ENCODE measurements at places on chromosomes 1 and 21.
A peak's percentile ranks its signal among the peaks of the same experiment; 100 is the strongest.

- peak; percentile 12 for DNase-seq
Observed at GRCh38 chr1:5119366-5120234, 465.2 kb downstream of the AJAP1 start.

DNA sequence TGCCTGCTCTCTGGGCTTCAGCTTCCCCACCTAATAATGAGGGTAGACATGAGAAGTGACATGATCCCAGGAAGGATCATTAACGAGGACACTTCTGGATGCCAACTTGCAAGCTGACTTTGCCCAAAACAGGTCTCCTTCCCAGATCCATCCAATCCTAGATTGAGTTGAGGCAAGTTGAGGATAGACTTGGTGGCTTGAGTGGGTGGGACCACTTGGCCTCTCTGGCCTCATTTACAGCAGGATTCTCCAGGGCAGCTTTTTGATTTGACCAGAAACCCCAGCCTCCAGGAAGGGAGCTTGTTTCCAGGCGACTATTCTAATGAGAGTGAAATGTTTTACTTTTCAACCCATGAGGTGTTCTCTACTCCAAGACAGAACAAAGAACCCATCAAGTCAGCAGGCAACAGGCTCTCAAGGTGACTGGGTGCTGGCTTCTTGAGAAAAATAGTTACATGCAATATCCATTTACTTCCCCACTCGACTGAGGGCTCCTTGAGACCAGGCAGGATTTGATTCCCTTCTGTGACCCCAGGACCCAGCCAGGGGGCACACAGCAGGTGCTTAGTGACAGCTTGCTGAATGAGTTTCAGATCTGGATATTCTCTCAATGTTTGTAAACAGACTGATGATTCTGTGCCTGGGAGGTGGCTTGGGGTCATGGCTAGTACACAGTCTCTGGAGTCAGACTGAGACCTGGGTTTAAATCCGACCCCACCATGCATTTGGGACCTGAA, 128.2 kb downstream of the DMRTB1 start:
- no peak for DNase-seq

DNA sequence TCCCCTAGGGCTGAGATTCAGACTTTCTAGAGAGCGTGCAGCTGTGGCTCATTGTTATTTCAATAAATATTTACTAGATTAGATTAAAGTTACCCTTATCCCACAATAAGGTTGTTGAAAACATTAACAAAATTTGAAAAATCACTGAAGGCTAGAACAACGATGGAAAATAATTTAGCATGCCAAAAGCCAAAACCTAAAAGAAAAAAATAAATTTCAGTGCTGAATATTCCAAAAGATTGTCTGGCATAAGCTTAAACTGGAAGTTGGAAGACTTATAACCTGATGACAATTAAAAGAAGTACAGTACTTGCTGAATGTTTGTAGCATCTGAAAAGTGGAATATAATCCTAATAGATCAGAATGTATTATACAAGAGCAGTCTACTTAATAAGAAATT, 221.3 kb downstream of the USH2A start:
- no peak for DNase-seq

DNA sequence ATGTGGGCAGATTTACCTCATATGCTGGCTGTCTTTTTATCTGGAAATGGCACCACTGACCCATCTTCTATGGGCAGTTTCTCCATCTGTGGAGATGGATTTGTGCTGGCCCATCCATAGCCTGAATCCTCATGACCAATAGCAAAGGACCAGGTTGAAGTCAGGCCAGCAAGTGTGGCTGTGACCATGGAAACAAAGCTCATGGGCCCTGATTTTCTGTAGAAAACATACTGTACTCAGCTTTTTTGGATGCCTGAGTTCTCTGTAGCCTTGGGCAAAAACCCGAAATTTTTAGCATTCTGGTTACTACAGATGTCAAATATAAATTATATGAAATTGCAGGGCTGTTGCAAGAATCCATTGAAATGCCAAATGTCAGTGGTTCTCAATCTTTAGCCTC, 155.0 kb downstream of the PLXNA2 start:
- no peak for DNase-seq

- no peak for DNase-seq
Observed at GRCh38 chr1:241608379-241609033, 31.7 kb downstream of the CHML start.

- DNase-seq, result no peak
Observed at GRCh38 chr21:44524414-44525371, 15.3 kb downstream of the KRTAP10-1 start.

DNA sequence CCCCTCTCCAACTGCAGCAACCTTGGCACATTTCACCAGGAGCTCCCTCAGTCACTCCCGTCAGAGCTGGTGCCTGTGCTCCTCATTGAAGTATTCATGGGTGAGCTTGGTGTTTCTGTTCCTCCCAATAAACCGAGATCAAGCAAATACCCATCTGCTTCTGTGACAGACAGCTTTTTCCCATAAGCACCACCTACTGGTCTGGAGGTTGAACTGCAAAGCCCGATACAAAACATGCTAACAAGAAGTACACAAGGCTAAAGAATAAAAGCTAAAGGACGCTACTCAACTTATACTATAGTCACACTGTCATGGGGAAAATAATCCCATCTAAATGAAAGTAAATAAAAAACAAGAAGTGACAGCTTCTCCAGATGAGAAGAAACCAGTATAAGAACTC, 111.9 kb upstream of the C21orf91 start:
- DNase-seq, result no peak

DNA sequence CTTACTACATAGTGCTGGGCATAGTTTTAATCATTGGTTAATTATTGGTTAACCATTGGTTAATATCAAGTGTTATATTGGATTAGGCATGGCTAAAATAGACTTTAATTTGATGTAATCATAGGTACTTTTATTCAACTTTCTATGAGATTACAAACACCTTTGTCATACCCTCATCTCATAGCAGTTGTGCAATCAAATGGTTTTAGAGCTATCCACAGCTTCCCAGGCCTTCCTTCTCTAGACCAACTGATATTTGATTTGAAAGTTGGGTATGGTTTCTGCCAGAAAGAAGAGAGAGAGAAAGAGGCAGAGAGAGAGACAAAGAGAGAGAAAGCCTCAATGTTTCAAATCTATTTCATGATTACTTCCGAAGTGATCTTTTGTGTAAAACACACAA, 9.6 kb upstream of the RGS1 start:
- DNase-seq, result no peak

DNA sequence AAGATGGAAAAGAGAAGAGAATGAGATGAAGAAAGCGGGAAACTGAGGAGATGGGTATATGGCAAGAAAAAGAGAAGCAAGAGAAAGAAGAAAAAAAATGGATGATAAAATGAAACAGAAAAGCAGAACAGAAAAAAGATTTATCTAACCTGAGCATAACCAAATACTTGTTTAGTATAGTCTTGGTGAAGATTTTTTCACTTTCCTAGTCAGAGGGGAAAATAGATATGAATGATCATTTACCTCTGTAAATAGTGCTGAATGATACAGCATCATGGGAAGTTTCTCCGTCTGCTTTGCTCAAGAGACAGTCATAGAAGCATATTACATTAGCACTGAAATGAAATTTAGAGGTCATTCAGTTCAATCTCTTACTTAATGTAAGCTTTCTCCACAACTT, 36.1 kb upstream of the PLPPR4 start:
- no peak for DNase-seq

- DNase-seq, result no peak
Observed at GRCh38 chr1:200090252-200091159, 63.0 kb downstream of the NR5A2 start.

- DNase-seq, result no peak
Observed at GRCh38 chr1:65103807-65104206, 44.2 kb upstream of the AK4 start.

- no peak for DNase-seq
Observed at GRCh38 chr1:231338270-231339128, at the start of gene SPRTN. Gene SPRTN (plus strand): TSS chr1:231338293. CDS start chr1:231338384, 91 bp downstream.

DNA sequence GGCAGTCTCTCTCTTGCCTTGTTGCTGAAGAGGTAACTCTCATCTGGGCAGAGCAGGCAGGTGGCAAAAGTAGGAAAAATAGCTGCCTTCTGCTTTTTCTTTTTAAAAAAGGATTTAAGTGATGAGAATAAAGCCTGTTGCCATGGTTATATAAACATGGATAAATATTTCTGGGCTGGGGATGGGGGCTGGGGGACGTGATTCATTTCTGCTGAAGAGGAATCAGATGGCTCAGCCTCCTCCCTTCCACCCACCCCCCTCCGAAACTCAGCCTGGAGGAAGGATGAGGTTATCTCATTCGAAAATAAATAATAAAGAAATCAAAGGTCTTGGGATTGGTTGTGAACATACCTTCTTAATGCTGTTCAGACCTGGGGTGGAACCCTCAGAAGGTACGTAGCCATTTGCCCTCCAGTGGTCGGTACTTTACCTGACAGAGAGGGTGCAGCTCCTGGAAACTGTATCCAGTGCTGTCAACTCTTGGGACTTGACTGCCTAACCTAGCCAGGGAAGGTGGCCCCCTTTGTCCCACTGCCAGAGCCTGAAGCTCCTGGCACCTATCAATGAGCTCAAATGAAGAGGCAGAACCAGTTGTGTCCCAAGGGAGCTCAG, 3.8 kb upstream of the INKA2 start:
- no peak for DNase-seq

DNA sequence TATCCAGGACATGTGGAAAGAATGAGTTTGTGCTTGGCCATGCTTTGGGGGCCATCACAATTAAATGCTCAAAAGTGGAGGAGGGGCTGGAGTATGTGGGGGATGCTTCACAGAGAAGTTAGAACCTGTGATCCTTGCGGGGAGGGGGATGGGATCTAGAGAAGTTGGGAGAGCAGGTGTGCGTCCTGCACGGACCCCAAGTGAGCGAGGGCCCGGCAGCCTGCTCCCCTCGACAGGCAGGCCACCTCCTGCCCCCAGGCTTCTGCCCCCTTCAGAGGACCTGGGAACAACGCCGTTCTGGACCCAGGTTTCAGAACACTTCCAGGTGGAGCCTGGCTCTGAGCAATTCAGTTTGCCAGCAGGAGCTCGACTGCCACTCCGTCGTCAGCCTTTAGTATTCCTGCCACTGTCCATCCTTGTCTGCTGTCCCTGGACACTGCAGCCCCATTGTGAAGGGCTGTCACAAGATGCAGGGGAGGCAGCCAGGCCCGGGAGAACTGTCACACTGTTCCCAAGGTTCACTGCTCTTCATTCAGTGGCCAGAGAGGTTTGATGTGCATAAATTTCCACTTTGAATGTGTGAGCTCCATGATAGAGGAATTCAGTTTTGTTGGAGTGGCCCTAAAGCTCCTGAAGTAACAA, 112.2 kb downstream of the DHRS3 start:
- peak; percentile 84 for DNase-seq

GRCh38 chr1:87334351-87335174, 5.9 kb downstream of the LMO4 start:
- DNase-seq, result peak; percentile 37

GRCh38 chr1:208203127-208203847, 40.9 kb downstream of the PLXNA2 start:
- DNase-seq, result peak; percentile 46
